ENCODE measurements at places on chromosomes 7 and 10. TPM values are rescaled to one million over a fixed set of nuclear protein-coding genes. Genes with fewer than 3 reads are reported as not detected.
A peak's percentile ranks its signal among the peaks of the same experiment; 100 is the strongest.

DNA sequence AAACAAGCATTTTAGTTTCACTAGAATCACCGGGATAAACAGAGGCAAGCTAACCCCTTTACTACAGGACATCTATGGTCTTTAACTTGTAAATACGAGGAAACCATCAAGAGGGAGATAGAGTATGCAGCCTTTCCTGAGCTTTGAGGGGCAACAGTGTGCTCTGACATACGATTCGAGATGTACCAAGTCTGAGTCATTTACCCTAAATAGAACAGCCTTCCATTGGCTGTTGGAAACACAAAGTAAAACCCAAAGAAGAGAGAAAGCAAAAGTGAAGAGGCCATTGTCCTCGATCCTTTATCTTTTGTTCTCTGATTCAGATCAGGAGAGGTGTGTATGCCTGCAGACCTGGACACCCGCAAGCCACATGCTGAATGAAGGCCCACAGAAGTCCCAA is 289.5 kb downstream of the KCNMA1 start:
- DNase-seq, result no peak

DNA sequence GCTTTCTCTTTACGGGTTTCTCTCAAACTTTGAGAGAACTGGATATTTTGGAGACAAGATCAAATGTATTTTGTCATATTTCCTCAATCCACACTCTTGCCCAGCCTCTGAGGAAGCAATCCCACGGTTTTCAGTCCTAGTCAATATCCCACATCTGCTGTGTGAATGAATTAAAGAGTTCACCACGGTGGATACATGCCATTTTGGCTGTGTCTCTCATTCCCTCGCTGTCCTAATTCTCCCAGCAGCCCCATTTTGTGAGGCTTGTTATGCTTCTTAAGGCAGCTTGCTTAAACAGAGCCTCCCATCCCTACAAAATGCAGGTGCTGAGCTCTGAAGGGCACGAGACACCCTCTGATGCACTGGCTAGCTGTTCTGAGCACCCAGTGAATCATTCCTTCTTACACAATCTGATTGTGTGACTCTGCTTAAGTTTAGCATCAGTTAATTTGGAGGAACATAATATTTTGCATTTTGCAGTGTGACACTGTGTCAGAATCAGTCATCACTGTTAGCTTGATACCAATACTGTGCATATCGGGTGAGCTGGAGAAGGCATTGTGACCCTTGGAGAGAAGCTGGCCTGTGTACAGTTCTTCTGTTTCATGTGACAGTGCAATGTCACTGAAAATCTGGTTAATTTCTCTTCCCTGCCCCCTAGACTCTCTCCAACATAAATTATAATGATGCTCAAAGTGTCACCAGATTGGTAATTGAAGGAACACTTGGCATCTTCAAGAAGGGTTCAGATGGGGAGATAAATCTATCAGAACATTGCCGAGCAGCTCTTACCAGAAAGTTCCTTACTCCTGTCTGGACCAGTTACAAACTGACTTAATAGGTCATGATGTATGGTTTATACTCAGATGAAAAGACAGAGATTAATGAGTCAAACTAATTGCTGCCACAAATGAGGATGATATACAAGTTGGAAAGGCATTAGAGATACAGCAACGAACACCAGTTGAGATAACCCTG is 103.7 kb upstream of the AOAH start:
- DNase-seq, result no peak

DNA sequence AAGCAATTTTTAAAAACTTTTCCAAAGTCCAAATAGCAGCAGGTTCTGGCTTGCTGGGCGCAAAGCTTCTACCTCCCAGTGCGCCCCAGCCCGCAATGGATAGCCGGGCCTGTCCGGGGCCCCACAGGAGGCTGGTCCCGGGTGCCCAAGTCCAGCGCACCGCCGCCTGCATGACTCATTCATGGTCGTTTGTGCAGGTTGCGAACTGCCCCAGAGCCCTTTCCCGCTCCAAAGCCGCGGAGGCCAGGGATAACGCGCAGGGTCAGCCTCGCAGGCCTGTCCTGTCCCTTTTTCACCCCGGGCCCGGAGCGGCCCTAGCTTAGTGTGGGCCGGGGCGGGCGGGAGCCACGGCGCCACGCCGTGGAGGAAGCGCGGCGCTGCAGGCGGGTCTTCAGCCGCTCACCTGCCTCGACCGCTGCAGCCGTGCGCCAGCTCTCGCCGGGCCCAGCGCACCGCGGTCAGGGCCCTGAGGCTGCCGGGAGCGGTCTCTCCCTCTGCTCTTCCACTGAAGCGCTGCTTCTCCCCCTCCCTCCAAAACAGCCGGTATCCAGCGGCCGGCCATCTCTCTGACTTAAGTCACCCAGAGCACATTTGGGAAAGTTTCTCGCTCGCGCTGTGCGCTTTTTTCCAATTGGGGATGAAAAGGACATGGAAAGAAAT is 1.7 kb upstream of the EGR2 start:
- DNase-seq, result peak; percentile 90

- no peak for DNase-seq
Measured at GRCh38 chr7:7176406-7177043, 5.8 kb upstream of the C1GALT1 start.

GRCh38 chr7:124728610-124729009 is 37.0 kb downstream of the GPR37 start:
- no peak for DNase-seq

- peak; percentile 52 for DNase-seq
Measured at GRCh38 chr7:97006055-97006815, 882 bp downstream of the DLX6 start.

DNA sequence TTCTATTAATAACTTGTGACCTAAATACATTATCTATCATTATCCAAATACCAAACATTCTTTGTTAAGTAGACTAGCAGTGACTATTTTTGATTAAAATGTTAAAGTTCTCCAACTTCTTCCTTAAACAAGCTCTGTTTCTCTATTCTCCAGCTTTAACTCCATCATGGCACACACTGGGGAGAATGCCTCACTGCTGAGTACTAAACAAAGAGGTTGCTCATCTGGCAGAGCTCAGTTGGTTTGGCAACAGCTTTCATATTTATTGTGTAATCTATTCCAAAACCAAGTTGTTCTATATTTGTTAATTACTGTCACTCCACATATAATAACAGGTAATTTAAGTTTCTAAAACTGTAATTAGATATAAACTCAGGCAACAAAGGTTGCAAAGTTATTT is 89.6 kb downstream of the USP6NL start:
- DNase-seq, result no peak

DNA sequence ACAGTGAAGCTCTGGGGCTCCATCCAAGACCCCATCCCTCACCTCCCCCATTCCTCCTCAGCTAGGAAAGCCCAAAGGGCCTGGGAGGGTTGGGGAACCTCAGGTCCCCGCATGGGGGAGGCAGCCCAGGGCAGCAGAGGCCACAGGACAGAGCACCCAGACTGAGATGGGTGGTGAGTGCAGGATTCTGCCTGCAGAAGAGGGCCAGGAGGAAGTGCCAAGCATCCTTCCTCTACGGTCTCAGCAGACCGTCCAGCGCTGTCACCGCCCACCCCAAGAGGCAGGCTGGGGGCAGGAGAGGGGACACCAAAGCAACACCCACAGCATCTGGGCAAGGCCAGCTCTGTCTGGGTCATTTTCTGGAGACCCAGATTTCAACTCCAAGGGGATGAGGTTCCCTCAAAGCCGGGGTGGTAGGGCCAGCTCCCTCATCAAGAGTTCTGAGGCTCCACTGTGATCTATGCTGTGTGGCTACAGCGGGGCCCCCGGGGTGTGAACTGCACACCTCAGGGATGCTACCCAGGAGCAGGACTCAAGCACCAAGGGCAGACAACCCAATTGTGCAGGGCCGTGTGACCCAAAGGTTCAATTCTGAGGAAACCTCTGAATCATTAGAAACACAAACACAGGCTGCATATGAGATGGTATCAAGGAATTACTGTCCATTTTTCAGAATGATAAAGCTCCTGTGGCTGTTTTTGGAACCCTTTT is 46.8 kb downstream of the CAMK2B start:
- DNase-seq, result peak; percentile 20

DNA sequence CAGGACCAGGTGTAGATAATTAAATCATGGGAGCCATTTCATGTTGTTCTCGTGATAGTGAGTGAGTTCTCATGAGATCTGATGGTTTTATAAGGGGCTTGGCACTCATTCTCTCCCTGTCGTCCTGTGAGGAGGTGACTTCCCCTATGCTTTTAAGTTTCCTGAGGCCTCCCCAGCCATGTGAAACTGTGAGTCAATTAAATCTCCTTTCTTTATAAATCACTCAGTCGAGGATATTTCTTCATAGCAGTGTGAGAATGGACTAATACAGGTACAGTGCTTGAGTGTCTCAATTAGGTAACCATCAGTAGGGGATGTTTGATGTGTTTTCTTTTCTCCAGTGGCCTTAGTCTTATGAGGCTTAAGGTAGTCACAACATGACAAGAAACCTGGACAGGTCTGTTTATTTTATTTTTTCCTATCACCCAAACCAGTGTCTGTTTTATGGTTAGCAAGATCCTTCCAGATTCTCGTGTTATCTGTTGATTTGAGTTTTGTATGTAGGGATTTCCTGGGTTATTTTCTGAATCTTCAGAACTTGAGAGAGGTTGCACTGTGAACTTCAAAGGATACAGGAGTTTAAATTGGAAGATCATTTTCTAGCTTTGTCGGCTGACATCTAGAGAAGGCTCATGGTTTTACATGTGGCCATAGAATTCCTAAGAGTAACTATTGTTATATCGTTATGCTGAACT is 32.1 kb downstream of the UMAD1 start:
- DNase-seq, result no peak

DNA sequence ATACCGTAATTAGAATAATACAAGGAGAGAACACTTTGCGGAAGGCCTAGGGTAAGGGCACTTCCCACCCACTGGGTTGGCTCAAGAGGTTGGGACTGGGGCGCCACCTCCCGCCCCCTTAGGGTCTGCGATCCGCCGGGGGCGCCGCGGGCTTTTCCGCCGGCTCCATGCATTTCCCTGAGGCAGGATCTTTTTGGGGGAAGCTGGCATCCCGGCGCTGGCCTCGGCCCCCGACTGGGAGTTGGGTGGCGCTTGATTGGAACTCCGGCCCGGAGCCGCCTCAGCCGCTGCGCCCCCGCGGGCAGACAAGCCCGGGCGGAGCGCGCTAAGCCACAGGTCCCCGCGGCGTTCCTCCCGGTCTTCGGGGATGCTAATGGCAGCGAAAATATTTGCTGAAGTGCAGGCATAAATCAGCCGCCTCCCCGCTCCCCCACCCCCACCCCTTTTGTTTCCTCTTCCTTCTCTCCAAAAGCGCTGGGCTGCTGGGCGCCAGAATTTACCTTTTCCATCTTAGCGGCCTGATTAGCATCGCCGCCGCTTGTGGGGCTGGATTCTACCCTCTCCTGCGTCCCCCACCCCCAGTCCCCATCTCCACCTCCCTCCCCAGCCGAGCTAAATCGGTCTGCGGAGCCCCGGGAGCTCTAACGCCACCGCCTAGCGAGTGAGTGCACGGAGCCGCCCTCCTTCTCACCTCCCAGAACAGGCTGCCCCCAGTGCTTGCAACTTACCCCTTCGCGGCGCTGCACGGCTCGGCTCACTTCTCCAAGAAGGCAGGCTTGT is 5.1 kb downstream of the UNC5B start:
- peak; percentile 79 for DNase-seq

GRCh38 chr10:24251547-24251946 is 42.6 kb downstream of the KIAA1217 start:
- DNase-seq, result no peak

DNA sequence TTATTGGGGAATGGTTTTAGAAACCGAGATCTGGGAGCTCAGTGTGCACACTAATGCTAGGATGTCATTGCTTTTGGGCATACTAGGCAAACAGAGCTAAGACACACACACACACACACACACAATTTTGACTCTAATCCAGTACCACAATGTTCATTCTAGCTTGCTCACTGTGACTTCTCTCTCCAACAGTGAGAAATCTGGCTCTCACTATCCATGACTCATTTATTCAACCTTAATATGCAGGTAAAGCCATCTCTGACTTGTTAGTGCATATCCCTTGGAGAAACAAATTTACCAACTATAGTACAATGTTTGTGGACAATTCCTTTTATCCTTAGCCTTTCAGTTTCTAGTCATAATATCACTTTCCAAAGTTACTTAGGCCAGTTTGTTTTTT is 5.9 kb upstream of the BMS1 start:
- DNase-seq, result no peak

GRCh38 chr10:22246680-22247391 is 29.0 kb upstream of the EBLN1 start:
- DNase-seq, result no peak

DNA sequence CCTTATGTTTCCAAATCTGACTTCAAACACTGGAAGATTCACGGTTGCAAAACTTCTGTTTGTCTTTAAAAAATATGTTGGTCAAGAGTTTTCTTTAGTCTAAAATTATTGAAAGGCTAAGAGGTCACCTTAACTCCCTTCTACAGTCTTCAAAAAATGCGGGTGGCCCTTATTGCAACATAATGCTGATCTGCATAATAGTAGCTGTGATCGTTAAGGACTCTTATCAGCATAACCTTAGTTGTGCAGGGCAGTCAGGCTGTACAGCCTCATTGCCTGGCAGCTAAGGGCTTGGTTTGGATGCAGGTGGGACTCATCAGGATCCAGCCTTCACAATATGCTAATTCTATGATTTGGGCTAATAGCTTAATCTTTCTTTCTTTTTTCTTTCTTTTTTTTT is 15.0 kb downstream of the KIAA1217 start:
- DNase-seq, result no peak

GRCh38 chr10:123560301-123561140 is 105.6 kb upstream of the GPR26 start:
- DNase-seq, result no peak

DNA sequence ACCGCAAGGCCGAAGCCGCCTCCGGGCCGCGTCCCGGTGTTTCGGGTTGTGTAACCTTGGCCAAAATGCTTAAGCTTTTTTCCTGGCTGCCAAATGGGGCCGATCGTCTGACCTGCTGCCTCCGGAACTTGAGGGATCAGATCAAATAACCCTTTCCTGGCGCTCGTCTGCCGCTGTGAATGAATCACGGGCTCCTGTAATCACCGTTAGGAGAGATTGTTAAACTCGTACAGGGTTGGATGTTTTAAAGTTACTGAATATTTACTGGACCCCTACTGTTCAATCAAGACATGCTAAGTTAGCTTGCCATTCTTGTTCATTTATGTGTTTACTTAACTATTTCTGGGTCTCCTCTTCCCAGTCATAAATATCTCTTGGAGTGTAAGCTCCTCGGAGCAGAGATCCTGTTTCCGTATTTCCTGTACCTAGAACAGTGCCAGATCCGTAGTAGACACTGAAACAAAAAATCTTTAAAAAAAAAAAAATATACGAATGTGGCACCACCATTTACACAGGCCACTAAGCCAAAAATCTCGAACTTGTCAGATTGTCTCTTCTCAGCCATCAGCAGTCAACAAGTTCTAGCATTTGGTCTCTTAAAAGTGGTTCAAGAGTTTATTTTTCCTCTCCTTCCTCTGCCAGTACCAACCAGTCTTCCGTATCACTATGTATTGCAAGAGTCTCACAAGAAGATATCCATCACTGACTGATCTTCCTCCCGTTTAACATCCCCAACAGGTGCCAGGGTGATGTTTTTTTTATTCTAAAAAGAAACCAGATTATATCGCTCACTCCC is 650 bp upstream of the TM9SF3 start:
- peak; percentile 83 for DNase-seq

- DNase-seq, result no peak
Measured at GRCh38 chr7:61576-62360, 130.6 kb upstream of the FAM20C start.

GRCh38 chr10:74705358-74705980 is 120.9 kb upstream of the KAT6B start:
- DNase-seq, result no peak

GRCh38 chr10:3468919-3469638 is 296.5 kb upstream of the PITRM1 start:
- DNase-seq, result peak; percentile 66

Gene AGAP4
- polyA plus RNA-seq, result 6.9 TPM

Gene LOXL4
- 0.77 TPM for polyA plus RNA-seq

Gene PPP1R3C
- 146 TPM for polyA plus RNA-seq

Gene ZP3
- polyA plus RNA-seq, result 0.77 TPM

Gene COL17A1
- 0.07 TPM for polyA plus RNA-seq

Gene FAM180A
- polyA plus RNA-seq, result 3.7 TPM

Gene ADCYAP1R1
- polyA plus RNA-seq, result 0.84 TPM

All from right cardiac atrium (tissue), 5 donors.